Stimulated activated CD8-positive, alpha-beta memory T cell treated with anti-CD3 and anti-CD28 coated beads, Interleukin-4, amount 100 ng/mL, for 1 hour (primary cell): ENCODE measurements at places on chromosomes 2 and 18.

DNA sequence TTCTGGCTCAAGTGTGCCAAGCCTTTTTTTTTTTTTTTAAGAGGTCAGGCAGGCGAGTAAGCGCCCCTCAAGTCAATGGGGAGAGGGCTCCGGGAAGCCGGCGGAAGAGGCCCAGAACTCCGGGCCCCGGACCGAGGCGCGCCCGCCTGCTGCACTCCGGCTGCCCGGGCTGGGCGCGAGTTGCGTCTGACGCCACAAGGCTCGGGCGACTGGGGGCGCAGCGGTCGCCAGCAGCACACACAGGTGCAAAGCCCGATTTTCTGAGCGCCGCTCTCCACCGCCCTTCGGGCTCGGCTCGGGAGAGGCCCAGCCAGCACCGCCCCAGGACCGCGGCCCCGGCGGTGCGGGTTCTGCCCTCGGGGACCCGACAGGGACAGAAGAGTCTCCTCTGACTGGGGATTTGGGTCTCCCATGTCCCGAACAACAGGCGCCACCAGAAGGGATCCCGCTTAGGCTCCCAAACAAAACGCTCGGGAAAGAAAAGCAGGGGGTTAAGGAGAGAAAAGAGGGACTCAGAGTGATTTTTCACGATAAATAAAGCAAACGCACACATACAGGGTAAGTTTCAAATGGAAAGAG, 787 bp downstream of the ERBB4 start:
- no peak for DNase-seq

DNA sequence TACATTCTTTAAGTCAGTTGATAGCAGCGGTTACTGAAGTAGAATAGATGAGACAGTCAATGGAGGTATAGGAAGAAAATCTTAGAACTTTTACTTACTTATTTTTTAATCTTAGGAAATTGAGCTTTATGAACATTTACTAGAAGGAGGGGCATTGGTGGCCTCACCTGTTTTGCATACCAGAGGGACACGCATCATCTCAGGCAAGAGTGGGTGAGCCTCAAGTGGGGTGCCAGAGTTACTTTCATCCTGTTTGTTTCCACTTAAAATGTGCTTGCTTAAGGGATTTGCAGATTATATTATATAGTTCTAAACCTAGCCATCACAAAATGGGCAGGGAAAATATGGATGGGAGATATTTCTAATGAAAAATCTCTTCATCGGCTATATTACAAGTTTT, 61.6 kb downstream of the WDR7 start:
- DNase-seq, result no peak

DNA sequence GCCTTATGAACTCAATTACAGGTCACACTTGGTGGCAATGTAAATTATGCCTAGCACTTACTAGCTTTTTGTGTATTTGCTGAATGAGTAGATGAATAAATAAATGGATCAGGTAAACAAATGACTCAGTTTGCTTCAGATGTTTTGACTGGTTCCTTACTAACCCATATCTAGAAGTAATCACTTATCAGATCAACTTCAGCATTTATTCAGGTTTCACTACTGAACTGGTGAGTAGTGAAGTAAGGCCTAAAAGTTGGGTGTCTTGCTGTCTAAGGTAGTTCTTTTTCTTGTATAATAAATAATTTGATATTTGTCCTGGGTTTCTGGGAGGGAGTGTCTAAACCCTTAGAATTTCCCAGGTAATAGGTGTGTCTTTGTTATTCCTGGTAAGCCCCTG, 205.0 kb downstream of the UXS1 start:
- DNase-seq, result no peak

DNA sequence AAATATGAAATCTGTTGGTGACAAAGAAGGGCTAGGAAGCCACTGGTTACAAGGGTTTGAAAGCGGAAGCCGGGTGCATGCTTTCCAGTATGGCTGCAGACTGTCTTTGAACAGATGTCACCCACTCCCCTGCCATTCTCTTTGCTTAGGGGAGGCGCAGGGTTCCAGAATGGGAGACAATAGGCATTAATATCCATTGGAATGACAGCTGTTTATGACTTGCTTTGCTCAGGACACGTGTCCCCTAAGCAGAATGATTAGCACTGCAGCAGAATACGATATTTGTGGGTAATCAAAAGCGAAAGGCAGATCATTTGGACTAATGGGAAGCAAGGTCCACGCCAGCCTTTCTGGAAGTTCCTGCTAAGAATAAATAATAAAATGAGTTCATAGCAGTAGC, 25.8 kb upstream of the NRP2 start:
- DNase-seq, result no peak

- no peak for DNase-seq
Measured at GRCh38 chr2:190069936-190070696, 7.6 kb upstream of the MSTN start.

- no peak for DNase-seq
Measured at GRCh38 chr18:25141399-25141798, 210.6 kb downstream of the ZNF521 start.

GRCh38 chr2:175282886-175283285, 101.4 kb upstream of the ATP5MC3 start:
- no peak for DNase-seq

DNA sequence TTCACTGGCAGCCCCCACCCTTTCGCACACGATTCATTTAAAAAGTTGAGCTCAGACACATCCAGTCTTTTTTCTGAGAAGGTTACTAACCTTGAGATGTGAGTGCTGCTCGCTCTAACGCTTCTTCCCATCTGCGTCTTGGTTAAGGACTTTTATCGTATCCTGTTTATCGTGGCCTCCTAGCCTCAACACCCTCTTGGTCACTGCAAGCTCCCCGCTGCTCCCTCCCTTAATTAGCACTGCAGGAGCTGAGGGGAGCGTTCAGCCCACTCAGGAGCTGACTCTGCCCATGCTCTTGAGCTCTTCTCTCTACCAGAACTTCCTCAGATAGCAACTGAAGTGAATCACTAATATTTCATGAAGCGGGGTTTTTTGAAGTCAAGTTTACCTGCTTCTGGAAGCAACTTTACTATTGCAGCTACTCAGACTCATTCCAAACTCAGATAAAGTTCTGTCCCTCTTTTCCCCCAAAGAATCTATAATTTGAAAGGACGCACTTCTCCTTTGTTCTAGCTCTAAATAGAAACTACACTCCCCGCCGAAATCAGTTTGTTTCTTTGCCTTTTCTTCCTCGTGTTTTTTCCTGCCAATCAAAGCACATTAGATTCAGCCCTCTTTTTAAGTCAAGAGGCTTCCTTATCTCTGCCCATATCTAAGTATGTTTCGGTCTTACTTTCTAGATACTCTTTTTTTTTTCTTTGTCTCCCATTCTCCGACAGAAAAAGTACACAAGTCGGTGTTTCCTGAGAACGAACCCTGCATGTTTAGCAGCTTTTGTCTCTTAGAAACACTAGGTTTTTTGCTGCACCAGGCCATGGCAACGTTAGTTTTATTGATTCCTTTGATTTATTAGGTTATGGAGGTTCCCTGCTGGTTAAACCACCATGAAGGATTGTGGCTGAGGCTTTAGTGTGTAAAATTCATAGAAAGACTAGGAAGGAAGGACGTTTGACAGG, 9.3 kb upstream of the CD226 start:
- no peak for DNase-seq

- no peak for DNase-seq
Measured at GRCh38 chr2:42906557-42907411, 114.4 kb upstream of the HAAO start.

GRCh38 chr2:61910603-61911002, 5.1 kb downstream of the COMMD1 start:
- no peak for DNase-seq

DNA sequence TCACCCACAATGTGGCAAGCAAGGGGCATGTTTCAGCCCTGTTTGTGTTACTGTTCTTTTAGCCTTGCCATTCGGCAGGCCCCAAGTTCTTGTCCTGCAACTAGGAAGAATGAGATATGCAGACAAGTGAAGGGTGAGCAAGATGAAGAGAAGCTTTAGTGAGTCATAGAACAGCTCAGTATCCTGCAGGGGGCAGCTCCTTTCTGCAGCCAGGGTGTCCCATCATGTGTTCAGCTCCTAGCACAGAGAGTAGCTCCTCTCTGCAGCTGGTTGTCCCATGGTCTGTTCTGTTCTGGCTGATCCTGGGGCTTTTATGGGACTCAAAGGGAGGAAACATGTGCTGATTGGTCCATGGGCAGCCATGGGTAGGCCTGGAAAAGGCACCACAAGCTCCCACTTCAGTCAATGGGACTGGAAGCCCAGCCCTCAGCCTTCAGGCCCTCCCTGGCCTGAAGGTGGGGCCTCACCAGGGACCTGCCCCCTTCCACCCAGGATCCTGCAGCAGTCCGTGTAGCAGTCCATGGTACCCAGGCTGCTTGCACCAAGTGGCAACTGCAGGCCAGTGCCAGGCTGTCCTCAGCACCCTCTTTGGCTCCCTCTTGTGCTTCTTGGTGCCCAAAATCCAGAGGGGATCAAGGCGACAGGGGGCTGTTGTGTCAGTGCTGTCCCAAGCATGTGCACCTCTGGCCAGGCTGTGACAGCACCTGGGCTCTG, 326.4 kb downstream of the NR4A2 start:
- no peak for DNase-seq

GRCh38 chr2:170505631-170506275, 209.4 kb upstream of the SP5 start:
- DNase-seq, result no peak

- DNase-seq, result no peak
Measured at GRCh38 chr2:145012214-145012670, 492.3 kb upstream of the ZEB2 start.

DNA sequence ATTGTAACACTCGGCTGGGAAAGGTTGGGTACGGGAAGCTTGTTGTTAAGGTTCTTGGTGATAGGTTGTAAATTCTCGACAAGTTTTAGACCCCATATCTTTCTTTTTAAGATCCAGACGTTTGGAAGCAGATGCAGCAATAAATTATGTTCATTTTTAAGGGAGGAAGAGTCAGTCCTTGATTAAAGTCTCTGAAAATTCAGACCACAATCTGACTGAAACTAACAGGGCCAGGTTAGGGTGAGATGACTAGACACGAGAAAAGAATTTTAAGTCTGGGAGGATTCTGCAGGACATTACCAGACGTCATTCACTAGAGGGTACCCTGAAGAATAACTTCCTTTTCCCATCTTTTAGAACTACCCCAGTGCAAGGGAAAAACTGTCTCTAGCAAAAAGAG, 16.1 kb downstream of the WIPF1 start:
- no peak for DNase-seq

GRCh38 chr2:29120846-29121245, 5.6 kb downstream of the CLIP4 start:
- no peak for DNase-seq

- DNase-seq, result no peak
Measured at GRCh38 chr2:176685908-176686307, 416.7 kb downstream of the MTX2 start.

GRCh38 chr18:55862693-55863390, 274.9 kb upstream of the TCF4 start:
- DNase-seq, result no peak

DNA sequence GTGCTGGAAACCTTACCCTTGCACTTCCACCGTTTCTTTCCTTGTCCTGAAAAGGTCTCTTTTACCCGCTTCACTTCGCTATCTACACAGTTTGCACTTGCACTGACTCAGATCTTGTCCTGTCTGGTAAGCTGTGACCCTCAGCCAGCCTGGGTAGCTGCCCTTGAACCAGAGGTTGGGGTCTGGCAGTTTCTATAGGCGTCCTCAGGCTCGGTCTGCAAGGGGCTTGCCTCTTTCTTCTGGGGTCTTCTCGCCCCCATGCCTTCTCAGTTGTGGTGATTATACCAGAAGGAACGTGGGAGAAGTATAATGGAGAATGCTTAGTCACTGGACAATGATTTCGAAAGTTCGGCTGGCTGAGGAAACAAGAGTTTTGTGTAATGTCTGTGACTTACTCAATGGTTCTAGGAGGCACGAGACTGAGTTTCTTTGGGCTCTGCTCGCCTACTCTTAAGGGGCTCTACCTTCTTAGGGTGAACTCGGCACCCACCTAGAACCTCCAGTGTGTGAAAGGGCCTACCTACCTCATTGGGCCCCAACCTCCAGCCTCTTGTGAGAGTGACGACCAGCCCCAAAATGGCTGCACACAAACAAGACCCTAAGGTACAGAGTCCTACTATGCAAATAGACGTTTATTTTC, 6.9 kb upstream of the STAT1 start:
- DNase-seq, result no peak

DNA sequence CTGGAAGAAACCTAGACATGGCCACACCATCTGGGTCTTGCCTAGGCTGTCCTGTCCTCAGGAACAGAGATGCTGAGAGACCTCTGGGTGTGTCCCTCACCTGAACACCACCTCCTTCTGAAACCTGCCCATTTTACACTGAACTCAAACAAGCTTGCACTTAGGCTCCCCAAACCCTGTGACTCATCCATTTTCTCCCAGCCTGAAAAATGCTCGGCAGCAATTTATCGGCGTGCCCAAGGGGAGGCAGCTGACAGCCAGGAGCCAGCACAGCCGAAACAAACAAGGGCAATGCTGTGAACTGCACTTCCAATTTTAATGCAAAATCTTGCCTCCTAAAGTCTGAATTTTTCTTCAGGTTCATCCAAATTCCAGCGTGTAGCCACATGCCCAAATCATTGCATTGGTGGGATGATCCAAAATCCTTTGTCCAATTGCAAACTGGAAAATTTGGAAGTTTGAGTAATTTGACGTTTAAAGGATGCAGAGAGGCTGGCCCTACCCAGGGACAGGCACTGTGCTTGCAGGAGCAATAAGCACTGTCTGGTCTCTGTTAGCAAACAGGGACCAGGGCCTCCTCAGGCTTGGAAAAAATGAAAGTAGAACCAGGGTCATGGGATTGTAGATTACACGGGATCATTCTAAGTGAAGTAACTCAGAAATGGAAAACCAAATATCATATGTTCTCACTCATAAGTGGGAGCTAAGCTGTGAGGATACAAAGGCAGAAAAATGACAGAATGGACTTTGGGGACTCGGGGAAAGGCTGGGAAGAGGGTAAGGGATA, 67.7 kb downstream of the GALNT14 start:
- DNase-seq, result no peak

DNA sequence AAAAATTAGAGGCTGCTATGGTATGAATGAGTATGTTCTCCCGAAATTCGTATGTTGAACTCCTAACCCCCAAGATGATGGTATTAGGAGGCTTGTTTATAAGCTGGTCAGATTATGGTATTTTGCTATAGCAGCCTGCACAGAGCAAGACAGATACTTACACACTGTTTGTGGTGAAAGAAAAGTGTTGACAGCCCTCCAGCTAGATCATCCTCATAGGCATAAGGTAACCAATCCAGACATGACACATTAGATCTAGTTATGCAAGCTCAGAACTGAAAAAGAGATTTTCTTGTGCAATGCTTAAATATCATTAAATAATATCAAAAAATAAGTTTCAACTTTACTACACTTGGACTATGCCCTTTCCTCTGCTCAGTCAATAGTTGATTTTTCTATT, 107.1 kb downstream of the ABCA12 start:
- no peak for DNase-seq

DNA sequence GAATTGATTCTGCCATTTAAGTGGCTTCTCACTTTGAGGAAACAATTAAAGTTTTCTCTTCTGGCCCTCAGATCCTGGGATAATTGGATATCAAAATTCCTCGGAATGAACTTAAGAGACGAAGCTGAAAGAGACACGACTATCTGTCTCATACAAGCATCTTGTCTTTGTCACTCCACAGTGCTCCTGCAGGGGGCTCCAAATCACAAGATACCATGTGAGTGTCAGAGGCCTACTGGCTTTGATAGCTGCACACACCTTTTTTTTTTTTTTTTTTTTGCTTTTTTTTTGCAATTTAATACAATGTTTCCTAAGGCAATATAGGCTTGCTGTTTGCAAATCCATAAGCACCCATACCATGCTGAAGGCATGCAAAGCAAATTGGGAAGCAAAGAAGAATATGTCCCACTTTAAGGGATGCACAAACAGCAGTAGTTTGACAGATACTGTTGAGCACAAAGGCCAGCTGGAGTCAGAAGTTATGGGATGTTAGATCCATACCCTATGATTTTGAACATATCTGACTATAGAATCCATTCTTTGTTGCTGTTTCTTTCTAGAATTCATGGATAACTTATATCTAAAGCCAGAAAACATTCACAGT, 109.0 kb upstream of the CBLN2 start:
- DNase-seq, result no peak
